ENCODE measurements at places on chromosomes 3 and 15.

- no peak for DNase-seq
These were observed 88.4 kb downstream of the DGKG start for GRCh38 chr3:186273586-186273985.

- no peak for DNase-seq
These were observed 28.0 kb upstream of the ATP10A start for GRCh38 chr15:25891081-25891480.

DNA sequence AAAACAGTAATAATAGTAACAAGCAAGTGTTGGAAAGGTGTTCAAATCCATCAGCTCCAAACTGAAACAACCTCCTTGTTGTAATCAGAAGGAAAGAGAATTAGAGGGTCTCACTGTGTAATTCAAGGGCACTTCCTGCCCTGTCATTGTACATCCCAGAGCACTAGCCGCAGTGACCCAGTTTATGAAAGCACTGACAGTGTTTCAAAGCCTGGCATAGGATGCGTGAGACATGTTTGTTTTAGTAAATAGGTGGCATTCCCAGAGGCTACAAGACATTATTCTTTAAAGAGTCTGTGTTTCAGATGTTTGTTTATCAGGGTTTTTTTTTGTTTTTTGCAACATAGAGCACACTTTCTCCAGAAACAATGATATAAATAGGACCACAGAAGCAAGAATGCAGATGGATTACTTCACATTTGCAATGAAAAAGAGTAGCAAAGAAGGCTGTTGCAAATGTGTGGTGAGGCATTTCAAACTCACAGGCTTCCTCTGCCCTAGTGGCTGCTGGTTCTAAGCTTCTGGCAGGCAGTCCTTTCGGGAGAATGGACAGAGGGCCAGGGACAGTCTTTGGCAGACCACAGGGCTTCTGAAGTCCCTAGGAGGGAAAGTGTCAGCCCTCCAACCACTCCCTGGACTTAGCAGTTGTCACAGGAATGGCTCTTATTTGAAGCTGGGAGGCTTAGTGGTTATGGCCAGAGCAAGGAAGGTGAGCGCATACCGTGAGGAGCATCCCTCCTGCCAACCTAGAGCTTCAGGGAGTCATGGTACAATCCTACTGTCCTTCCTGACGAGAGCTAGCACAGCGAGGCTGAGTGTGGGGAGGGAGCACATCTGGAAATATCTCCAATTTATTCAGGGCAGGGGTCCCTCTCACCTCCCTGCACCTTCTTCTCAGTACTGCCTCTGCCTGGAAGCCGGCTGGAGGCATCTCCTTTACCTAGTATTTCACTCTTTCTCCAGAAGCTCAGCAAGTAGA, 31.4 kb upstream of the TIPARP start:
- DNase-seq: peak; percentile 22

- no peak for DNase-seq
These were observed 18.0 kb downstream of the SPICE1 start for GRCh38 chr3:113496924-113497323.

GRCh38 chr3:124845406-124845805, 41.8 kb downstream of the ITGB5 start:
- DNase-seq: no peak

GRCh38 chr15:29114221-29115092, 155.2 kb downstream of the NSMCE3 start:
- no peak for DNase-seq

DNA sequence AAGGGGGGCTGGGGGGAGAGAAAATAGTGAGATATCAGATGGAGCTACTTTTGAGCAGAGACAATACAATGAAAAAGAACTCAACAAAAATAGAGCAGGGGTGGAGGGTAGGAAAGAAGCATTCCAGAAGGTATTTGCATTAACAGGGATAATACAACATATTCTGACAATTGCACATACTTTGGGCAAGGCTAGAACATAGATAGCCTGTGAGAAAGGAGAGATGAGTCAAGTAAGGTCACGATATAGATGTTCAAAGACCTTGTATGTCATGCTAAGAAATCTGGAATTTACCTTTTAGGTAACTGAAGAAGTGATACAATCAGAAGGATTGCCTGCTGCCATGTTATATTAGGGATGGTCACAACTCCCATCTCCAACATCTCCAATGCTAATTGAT, 155.2 kb downstream of the GSK3B start:
- DNase-seq: no peak

- DNase-seq: no peak
These were observed 17.4 kb downstream of the KAT2B start for GRCh38 chr3:20057612-20058180.

DNA sequence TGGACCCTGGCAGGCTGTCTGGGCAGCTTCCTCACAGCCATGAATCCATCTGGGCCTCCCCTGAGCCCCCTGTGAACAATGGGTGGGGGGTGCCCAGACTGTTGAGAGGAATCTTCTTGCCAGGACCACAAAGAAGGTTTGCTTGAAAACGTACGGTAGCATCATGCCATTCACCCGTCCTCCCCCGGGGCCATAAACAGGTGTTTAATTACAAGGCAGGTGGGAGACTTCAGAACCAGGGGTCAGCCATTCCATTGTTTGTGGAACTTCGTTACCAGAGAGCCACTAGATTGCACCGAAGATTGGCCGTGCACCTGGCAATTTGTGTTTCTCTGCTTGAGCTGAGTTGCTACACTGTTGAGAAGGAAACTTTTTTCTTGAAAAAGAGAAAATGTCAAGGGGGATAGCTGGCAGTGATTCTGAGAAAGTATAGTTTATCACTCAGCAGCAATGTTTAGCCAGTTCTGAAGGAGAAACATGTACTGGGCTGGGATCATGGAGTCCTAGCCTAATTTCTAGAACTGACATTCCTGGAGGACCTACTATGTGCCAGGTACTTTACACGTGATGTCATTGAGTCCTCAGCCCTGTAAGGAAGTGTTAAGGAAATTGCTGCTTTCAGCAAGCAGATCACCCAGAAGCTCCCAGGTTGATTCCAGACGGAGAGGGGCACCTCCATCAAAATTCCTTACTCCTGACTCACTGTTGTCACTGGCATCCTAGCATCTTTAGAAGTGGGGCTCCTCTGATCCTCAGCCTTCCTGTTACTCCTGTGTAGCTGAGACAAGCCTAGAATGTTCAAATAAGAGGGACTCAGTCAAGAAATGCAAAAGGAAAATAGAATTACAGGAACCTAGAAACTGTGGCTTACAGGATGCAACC, 103.8 kb upstream of the UBE2E1 start:
- DNase-seq: no peak

GRCh38 chr3:123312331-123313265, 110.9 kb downstream of the SEC22A start:
- no peak for DNase-seq

DNA sequence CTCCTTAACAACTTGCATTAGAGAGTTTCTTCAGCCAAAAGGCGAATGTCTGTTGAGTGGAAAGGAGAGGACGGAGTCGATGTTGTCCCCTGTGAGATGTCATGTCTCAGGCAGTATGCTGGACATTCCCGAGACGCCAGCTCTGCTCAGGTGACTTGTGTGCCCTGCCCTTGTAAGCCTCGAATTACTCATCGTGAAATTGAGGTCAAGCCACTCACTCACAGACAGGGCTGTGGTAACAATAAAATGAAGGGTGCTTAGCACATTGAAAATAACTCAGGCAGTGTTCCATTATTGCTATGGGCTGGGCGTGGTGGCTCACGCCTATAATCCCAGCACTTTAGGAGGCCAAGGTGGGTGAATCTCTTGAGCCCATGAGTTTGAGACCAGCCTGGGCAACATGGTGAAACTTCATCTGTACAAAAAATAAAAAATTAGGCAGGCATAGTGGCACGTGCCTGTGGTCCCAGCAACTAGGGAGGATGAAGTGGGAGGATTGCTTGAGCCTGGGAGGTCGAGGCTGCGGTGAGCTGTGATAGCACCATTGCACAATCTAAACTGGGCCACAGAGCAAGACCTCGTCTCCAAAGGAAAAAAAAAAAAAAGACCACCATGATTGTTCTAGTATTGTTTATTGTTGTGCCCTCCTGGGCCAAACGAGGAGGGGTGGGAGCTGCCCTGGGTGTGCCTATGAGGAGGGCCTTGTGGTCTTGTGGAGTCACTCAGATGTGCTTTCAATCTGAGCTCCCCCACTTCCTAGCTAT, 214.4 kb downstream of the THSD4 start:
- no peak for DNase-seq

- DNase-seq: no peak
These were observed 27.5 kb upstream of the FAM81A start for GRCh38 chr15:59410391-59410896.

GRCh38 chr15:100108346-100108745, 233.4 kb downstream of the ADAMTS17 start:
- DNase-seq: no peak

DNA sequence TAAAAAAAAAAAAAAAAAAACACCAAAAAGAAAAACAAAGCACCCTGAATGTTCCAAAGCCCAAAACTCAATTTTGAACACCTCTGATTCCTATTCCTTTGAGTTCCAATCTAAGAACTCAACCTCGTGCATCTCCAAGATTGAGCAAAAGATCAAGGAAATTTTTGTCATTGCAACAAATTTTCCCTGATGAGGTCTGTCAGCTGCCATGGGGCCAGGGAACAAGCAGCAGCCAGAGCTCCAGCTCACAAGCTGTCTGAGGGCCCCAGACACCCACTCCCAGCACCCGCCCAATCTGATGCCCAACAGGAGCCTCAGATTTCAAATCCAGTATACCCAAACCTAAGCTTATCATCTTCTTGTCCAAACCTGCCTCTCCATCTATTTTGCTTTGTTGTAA, 87.6 kb upstream of the ACP3 start:
- DNase-seq: no peak

- peak; percentile 9 for DNase-seq
These were observed 49.0 kb upstream of the OSBPL11 start for GRCh38 chr3:125644036-125645005.

DNA sequence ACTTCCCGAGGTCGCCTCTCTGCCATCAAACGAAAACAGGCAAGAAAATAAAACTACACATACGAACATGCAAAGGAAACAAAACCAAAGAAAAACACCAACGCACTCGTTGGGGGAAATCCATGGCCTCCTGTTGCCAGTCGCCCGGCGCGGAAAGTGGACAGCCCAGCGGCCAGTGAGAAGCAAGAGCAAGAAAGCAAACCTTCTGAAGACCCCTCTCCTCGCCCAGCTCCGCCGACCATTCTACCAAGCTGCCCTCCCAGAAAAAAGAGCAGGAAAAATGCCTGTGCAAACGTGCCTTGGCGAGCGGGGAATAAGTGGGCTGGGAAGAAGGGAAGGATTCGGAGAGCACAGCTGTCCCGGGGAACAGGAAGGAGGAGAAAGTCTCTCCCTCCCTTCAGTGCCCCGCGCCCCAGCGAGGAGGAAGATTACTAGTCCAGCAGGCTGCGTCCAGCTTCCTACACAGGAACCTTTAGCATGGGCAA, 802 bp upstream of the NECTIN3 start:
- no peak for DNase-seq

GRCh38 chr3:33044676-33045075, 52.3 kb downstream of the GLB1 start:
- DNase-seq: no peak

DNA sequence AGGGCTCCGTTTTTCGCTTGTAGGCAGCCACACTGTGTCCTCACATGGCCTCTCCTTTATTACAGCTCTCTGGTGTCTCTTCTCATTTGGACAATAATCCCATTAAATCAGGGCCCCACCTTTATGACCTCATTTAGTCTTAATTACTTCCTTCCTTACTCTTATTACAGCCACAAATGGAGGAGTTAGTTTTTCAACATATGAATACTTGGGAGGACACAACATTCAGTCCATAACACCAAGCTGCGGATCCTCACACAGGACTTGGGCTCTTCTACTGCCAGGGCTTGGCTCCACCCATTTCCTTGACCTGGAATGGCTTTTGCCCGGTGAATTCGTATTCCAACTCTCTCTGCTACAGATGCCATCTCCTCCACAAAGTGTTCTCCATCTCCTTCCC, 74.3 kb upstream of the SLC7A14 start:
- DNase-seq: no peak
